Esophagus squamous epithelium (tissue), 5 donors: ENCODE measurements at places on chromosomes 13 and 19.

- no peak for DNase-seq
These were observed 69.3 kb downstream of the NHLRC3 start for GRCh38 chr13:39107561-39107960.

DNA sequence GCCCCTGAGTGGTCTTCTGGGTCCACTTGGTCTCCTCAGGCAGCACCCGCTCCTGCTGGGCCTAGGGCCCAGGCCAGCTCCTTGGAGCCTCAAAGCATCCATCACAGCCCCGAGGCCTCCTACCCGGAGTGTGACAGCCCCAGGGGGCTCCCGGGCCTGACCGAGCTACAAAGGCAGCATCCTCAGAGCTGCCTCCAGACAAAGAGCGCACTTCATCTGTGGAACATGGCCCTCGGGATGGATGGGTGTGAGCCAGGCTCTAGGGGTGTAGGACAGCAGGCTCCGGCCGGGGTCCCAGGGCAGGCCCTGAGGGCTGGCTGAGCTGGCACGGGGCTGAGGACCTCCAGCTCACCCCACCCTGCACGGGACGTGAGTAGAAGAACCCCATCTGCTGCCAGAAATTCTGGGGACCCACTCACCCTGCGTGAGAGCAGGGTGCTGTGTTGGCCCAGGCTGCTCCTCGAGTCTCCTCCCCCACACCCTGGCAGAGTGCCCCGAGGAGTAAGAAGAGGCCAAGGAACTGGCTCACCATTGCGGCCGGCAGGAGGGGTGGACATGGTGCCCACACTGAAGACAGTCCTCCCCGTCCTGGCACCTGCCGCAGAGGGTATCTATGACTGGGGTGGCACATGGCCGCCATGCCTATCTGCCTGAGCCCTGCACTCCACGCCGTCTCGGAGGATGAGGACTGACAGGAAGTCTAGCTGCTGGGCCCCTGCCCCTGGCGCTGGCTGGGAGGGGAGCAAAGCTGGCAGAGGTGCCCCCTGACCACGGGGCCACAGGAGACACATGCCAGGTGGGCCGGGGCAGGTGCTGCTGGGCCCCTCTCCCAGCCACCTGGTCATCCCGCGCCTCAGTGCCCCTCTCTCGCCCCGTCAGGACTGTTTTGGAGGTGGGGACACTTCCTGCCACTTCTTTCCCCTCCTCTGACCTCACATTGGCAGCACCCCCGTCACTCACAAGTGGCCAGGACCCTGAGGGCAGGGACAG lies 22.3 kb downstream of the CEBPG start:
- DNase-seq: no peak

- no peak for DNase-seq
These were observed 22.4 kb upstream of the BRD4 start for GRCh38 chr19:15354566-15355296.

GRCh38 chr19:11191273-11191755 lies 6.0 kb downstream of the KANK2 start:
- DNase-seq: no peak

DNA sequence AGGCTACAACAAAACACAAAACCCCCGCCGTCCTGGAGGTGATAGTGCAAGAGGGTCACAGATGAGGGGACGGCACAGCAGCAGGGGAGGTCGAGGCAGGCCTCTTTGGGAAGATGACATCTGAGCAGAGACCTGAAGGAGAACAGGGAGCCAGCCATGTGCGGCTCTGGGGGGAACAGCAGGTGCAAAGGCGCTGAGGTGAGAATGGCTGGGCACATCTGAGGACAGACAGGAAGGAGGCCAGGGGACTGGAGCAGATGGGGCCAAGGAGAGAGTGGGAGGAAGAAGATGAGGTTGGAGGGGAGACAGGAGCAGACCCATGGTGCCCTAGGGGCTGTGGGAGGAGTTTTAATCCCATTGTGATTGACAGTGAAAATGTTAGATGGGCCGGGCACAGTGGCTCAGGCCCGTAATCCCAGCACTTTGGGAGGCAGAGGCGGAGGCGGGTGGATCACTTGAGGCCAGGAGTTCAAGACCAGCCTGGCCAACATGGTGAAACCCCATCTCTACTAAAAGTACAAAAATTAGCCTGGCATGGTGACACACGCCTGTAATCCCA lies 1.8 kb upstream of the CKM start:
- DNase-seq: no peak

DNA sequence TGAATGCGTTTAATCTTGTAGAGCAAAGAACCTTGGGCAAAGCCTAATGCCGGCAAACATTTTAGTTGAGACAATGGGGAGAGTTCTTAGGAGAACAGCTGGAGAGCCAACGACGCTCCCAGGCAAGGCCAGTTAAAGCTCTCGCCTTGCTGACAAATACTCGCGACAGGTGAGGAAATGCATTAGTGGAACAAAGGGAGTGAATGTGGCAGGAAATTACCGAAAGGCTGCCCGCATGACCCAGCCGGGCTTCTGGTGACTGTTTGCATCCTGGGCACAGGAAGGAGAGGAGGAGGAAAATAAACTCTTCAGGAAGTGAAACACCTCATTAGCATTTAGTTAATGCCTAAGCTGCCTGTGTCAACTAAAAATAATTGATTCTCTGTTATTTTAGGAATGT lies 74.6 kb downstream of the SHISA2 start:
- no peak for DNase-seq

DNA sequence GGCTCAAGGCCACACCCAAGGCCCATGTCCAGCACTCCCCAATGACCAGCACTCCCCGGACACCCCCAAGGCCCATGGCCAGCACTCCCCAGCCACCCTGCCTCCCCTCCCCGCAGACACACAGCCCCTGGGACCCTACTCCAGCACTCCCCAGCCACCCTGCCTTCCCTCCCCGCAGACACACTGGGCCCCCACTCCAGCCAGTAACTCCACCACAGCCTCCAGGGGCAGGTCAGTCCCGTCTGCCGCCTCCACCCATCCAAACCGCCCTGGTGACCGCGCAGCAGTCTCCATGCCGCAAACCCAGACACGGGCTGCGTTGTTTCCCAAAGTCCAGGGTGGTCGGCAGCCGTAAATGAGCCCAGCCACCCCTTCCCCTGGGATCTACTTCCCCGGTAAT lies 70.7 kb downstream of the SPACA7 start:
- DNase-seq: no peak

DNA sequence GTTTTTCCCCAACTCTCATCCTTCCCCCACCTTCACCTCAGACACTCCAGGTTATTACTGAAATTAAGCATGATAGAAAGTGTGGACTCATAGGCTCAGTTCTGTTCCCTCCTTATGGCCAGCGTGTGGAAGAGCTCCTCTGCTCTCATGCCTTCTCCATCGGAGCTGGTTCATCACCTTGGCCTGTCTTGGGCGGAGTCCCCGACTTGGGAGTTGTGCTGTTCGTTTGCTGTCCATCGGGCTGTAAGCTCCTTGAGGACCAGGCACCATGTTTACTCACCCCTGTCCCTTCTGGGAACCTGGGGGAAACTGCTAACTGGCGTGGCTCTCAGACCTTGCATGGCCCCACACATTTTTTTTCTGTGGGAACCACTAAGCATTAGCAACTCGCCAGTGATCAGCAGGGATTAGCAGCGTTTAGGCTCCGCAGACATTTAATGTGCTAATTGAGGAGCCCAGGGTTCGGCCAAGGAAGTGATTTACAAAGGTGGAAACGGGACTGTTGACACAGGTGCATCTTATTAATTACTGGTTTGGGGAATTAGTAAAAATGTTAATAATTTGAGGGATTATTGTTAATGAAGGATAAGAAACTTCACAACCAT lies 123.8 kb downstream of the TM9SF2 start:
- no peak for DNase-seq

DNA sequence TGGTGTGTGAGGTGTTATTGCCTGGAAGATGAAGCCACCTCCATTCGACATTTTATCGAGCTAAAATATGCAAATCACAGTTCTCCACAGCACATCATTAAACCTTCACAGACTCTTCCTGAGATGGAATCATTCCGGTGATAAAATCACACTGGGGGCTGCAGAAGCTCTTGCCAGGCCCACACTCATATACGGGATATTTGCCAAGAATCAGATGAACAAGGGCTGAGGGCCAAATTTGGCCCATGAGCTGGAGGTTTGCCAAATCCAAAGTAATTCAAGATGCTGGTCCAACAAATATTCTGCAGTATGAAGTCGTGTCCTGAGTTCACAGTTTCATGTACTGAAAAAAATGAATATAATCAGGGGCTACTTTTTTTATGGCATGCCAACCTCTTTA lies 16.7 kb upstream of the RXFP2 start:
- no peak for DNase-seq

- no peak for DNase-seq
These were observed 639 bp downstream of the STARD13 start for GRCh38 chr13:33284916-33285315.

- no peak for DNase-seq
These were observed 28.6 kb downstream of the MARK4 start for GRCh38 chr19:45279587-45280192.

- DNase-seq: no peak
These were observed 43.1 kb downstream of the COL4A1 start for GRCh38 chr13:110263888-110264287.

- DNase-seq: no peak
These were observed 11.7 kb upstream of the SOX1 start for GRCh38 chr13:112055036-112055914.

DNA sequence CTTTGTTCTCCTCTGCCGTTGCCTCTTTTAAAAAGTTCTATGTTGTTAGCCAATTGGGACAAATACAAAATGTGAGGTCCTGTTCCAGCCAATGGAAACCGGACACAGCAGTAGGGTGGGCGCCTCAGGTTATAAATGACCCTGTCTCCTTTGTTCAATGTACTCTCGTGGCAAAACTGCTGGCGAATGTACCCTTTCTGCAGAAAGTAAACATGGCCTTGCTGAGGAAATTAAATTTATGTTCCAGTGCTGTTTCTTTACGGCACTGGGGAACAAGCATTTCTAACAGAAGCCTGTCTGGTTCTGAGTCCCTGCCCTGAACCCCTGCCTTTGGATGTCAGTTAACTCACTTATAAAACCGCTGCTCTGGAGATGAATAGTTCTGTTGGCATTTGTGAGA lies 140.7 kb downstream of the PCCA start:
- DNase-seq: no peak

GRCh38 chr19:38538386-38538785 lies 79.4 kb downstream of the MAP4K1 start:
- no peak for DNase-seq

DNA sequence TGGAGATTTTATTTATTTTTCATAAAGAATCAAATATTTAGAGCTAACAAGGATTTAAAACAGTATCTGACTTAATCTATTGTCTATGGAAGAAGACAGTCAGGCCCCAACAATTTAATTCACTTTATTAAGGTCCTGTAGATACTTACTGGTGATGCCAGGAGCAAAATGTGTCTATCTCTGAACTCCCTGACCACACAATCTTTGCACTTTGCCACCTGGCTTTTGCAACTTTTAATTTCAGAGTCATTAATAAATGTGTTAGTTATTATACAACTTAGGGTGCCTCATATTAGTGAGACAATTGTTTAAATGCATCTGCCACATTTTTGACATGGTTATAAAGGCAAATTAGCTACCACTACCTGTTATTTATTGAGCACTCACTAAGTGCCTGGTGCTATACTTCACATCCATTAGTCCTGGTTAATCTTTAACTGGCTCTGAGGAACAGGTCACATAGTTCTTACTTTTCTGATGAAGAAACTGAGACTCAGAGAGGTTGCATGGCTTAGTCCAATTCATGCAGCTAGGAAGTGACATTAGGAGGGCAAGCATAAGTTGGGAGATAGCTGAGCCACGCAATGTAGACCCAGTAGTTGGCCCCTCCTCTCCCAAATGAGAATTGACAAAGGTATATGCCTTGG lies 297.9 kb downstream of the DCT start:
- DNase-seq: no peak

GRCh38 chr19:46972311-46972710 lies 47.3 kb upstream of the NPAS1 start:
- no peak for DNase-seq

GRCh38 chr13:87536899-87537298 lies 134.3 kb upstream of the SLITRK5 start:
- DNase-seq: no peak

- DNase-seq: no peak
These were observed 23.7 kb downstream of the NHLRC3 start for GRCh38 chr13:39062004-39062403.

- DNase-seq: no peak
These were observed 53.9 kb downstream of the RBM26 start for GRCh38 chr13:79352107-79352506.

DNA sequence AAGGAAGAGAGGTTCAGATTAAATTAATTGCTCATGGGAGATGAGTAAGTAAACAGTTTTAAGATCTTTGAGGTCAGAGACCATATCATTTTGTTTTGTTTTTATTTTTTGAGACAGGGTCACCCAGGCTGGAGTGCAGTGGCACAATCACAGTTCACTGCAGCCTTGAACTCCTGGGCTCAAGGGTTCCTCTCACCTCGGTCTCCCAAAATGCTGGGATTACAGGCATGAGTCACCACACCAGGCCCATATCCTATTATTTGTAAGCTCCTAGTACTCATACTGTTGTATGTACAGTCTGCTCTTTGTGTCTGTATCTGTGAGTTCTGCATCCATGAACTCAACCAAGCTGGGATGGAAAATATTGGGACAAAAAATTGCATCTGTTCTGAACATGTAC lies 6.0 kb upstream of the RASL11A start:
- DNase-seq: no peak
